ENCODE measurements at places on chromosomes 16 and 17.

- DNase-seq, result no peak
Observed at GRCh38 chr17:80779961-80780380, 211.7 kb upstream of the CHMP6 start.

GRCh38 chr16:11307639-11308492 is 26.7 kb upstream of the PRM1 start:
- DNase-seq, result no peak

DNA sequence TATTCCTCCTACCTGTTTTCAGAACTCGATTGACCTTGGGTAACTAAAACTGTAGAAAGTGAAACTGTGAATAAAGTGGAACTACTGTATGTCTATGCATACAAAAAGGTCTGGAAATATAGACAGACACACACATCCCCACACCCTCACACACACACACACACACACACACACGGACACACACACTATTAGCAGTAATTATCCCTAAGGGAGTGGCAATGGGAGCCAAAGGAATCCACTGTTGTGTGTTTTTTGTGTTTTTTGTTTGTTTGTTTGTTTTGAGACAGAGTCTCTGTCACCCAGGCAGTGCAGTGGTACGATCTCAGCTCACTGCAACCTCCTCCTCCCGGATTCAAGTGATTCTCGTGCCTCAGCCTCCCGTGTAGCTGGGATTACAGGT is 26.6 kb upstream of the SRCIN1 start:
- DNase-seq, result no peak

GRCh38 chr16:3625911-3626732 is 14.7 kb upstream of the SLX4 start:
- no peak for DNase-seq

DNA sequence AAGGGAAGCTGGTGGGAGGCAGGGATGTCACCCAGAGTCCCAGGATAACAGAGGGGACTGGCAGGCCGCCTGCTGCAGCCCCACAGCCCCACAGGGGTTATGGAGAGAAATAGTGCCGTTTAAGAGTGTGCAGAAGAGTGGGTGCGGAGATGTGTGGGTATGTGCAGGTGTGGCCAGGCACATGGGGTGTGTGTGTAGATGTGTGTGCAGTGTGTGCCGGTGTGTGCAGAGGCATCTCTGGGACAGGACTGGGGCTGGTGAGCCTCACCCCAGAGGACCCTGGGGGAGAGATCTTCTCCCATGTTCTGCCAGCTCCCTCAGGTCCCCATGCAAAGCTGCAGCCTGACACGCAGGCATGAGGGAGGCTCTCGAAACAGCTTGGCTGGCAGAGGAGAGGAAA is 157.4 kb downstream of the RBFOX3 start:
- no peak for DNase-seq

DNA sequence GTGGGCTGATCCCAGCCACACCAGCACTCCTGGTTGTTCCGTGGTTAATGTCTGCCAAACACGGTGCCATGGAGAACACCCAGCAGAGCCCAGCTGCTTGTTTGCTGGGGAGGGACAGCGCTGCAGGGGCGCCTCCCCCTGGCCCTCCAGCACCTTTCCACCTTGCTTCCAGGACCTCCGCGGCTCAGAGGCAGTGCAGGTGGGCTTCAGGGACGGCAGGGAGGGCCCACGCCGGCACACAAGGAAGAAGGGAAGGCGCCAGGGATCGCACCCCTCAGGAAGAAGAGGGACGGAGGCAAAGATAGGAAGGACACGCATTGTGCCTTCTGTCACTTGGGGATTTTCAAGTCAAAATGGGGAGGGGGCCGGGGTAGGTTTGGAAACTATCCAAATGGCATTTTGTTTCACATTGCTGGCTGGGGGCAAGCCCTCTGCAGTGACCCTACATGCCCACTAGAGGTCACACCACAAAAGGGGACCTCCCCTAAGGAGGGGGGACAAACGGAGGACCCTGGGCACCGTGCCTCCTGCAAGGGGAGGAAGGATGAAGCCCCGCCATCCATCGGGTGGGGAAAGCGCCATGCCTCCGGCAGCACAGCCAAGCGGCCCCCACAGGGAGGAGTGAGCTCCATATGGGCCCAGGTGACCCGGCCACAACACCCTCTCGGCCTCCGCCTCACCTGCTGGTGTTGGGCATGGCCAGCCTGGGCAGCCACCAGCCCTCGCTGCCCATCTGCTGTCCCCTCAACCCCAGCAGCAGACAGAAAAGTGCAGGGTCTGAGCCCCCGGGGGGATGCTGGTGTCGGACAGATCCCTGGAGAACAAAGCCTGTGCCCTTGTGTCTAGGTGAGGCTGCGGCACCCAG is 7.5 kb upstream of the C16orf95 start:
- no peak for DNase-seq

DNA sequence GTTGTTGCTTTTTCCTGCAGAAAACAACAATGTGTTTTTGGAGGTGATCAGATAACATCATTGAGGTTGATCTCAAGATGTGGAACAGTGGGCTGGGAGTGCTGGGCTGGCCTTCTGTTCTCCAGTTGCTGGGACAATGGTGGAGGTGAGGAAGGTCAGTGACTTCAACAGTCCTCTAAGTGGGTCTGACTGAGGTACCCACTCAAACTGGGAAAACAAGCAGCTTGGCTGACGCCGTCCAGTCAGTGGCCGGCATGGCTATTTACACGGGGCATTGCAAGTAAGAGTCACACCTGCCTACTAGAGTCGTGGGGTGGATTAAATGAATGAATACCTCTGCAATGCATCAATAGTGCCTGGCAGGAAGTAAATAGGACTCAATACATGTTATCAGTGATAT is 386.7 kb upstream of the ZFHX3 start:
- no peak for DNase-seq

- no peak for DNase-seq
Observed at GRCh38 chr16:81786321-81786720, 7.2 kb downstream of the PLCG2 start.

- no peak for DNase-seq
Observed at GRCh38 chr17:72617557-72617956, 474.9 kb downstream of the SLC39A11 start.
